Renal cortical epithelial cell (primary cell): ENCODE measurements at places on chromosomes 3 and 15. TPM values are rescaled to one million over a fixed set of nuclear protein-coding genes. Genes with fewer than 3 reads are reported as not detected.

GRCh38 chr3:172259726-172260248, 188.5 kb downstream of the GHSR start:
- no peak for DNase-seq

DNA sequence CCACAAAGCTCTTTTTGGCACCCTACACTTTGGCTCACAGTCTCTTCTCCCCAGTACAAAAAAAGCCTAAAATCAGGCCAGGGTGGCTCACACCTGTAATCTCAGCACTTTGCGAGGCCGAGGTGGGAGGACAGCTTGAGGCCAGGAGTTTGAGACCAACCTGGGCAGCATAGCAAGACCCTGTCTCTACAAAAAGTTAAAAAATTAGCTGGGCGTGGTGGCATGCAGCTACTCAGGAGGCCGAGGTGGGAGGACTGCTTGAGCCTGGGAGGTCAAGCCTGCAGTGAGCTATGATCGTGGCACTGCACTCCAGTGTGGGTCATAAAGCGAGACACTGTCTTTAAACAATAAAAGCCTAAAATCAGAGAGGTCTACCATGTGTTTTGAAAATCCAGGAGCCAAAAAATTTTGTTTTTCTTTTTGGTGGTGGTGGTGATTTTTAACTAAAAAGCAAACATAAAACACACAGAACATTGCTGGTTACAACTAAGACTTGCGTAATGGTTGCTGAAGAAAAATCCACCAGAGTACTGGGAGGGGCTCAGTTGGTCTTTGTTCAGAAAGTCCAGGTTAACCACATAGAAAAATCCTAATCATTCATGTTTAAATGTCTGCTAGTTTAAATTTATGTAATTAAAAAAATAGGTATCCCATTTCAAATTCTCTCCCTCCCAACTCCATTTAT, 1.6 kb upstream of the MAN2C1 start:
- no peak for DNase-seq

GRCh38 chr15:22811640-22812039, 25.2 kb downstream of the NIPA1 start:
- DNase-seq, result peak; percentile 25

NRROS gene
- total RNA-seq, result 0.20 and 1.9 TPM in 2 replicates

DNA sequence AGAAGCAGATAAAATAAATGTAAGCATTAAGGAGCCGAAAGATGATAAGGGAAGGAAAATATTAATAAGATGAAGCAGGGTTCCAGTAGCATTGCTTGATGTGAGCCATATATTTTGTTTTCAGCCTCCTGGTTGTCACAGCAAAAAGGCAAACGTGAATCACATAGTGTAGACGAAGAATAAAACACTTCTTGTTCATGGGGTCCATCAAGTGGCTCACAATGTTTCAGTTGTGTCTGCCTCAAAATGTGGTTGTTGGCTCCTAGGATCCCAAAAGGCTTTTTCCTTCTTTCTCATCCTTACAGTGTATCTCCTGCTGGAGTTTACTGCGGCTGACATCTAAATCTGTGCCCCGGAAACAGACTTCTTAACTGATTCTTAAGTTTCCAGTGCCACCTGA, 195.1 kb downstream of the GHSR start:
- no peak for DNase-seq

- peak; percentile 34 for DNase-seq
Measured at GRCh38 chr3:129424185-129424841, 4.1 kb downstream of the EFCAB12 start.

- DNase-seq, result peak; percentile 61
Measured at GRCh38 chr3:158794936-158795518, 6.8 kb upstream of the MFSD1 start.

DNA sequence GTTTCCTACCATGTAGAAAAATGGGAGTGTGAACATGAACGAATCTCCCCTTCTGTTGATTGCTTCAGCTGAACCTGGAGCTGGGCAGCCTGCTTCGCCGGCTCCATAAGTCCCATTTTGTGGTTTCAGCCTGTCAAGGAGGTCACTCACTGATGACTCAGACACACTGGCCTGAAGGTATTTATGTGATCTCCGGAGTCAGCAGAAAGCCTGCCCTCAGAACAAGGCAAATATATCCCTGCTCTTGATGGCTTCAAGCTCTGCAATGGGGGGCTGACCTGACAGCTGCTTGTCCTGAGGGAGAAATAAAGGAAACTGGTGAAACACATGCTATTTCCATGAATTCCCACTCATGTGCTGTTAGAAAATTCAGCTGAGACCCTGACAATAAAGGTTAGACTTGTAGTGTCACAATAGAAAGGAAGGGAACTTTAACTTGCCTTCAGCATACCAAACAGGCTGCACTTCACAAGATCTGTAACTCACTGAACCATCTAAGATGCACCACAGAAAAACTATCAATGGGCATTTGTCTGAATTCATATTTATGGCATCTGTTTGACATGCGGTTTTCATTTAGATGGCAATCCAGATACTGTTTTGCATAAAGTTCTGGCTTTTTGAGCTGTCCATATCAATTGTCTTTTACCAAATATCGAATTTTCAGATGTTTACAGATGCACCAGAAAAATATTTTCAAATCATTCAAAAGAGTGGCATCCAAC, 282.0 kb upstream of the VEPH1 start:
- peak; percentile 94 for DNase-seq

DNA sequence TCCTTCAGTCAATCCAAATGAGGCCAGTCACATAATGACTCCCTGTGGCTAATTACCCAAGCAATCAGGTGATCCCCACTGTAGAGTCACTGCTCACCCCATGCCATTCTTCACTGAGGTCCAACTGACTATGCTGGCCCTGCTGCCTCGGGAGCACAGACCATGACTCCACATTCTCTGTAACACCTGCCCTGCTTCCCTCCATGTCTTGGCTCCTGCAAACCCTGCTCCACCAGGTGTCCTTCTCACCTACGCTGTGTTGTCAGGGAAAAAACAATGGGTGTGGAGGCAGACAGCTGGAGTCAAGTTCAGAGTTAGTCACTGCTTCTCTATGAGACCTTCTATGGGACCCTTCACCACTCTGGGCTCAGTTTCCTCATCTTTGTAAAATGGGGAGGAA, 6.1 kb upstream of the SFMBT1 start:
- no peak for DNase-seq

ST8SIA2 gene
- 2.3 and 5.7 TPM in 2 replicates for total RNA-seq

DNA sequence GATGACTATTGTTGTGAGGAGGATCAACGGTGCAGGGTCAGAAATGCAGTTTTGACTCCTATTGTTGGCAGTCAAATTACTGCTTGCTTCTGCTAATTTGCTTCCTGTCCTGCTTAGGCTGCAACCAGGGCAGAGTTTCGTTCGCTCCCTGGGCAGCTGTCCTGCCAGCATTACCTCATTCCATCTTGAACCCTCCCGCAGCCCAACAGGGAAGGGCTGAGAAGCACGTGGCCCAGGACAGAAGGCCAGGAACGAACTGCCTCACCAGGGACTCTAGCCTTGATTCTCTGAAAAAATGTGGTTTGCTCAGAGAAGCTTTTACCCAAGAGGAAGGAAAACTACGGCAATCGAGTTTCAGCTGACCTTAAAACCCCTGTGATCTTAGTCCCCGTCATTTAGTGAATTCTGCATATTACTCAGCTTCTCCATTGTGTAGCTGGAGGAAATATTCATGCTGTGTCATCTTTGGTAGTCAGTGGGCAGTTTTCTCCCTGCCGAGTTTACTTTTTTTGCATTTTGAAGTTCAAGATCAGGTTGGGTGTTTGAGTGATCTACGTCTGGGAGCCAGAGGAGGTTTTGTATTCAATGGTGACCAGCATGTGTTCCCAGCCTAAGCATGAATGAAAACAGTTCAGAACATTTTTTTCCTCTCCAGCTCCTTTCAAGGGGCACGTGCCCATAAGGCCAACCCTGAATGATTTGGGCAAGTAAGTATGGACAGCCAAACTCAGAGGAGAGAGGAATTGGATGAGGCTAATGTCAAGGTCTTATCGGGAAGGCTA, 23.0 kb downstream of the TLNRD1 start:
- peak; percentile 66 for DNase-seq

DNA sequence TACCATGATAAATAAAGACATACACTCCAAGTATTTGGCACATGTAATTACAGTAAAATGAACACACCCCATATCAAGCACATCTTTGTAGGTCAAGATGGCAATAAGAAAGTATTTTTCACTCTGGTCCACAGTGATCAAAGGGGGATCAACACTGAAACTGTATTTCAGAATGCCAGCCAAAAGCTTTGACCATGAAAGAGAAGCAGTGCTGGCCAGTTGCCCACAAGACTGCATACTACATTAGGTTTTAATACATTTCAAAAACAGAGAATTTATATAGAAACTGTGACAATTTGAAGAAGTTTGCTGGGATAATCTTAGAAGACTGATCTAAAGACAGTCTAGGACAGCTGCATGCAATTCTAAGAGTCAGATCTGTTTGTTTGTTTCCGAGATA, 1035.3 kb downstream of the FHIT start:
- DNase-seq, result no peak

DNA sequence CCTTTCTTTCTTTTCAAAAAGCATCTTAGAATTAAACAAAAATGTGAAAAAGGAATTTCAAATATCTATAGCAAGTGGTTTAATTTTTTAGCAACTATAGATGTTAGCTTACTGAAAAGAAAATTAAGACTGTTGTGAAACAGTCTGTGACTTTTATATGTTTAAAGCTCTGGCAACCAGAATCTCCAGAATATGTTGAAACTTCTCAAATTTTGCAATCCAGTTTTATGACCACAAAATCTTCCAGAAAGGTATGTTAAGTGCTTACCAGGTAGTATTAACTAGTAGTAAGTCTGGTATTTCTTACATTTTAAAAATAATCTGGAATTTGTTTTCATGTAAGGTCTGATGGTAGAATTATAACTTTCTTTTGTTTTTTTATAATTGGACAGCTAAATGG, 235.0 kb downstream of the SLC9A9 start:
- DNase-seq, result peak; percentile 62

- DNase-seq, result no peak
Measured at GRCh38 chr3:107578523-107578922, 55.8 kb downstream of the BBX start.

DNA sequence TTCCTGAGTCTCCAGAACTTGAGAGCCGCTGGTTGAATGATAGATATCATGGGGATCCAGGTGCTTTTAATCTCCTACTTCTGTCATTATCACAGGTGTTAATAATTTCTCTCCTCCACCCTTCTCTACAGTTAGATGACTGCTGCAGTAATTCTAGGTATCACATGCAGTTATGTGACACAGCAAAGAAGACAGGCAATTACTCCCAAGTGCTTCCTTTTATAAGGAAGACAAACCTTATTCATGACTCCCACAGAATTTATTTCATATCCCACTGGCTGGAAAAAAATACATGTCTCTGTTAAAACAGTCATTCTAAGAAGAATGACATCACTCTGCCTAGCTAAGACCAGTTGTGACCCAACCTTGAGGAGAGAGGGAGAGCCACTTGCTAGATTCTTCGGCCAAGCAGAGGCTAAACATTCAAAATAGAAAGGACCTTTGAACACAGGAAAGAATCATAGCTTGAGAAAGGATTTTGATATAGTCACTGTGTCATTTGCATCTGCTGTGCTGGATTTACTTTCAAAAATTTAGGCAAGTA, 500.6 kb downstream of the SI start:
- DNase-seq, result no peak

KLHL40 gene
- not detected in 2 replicates for total RNA-seq

DNA sequence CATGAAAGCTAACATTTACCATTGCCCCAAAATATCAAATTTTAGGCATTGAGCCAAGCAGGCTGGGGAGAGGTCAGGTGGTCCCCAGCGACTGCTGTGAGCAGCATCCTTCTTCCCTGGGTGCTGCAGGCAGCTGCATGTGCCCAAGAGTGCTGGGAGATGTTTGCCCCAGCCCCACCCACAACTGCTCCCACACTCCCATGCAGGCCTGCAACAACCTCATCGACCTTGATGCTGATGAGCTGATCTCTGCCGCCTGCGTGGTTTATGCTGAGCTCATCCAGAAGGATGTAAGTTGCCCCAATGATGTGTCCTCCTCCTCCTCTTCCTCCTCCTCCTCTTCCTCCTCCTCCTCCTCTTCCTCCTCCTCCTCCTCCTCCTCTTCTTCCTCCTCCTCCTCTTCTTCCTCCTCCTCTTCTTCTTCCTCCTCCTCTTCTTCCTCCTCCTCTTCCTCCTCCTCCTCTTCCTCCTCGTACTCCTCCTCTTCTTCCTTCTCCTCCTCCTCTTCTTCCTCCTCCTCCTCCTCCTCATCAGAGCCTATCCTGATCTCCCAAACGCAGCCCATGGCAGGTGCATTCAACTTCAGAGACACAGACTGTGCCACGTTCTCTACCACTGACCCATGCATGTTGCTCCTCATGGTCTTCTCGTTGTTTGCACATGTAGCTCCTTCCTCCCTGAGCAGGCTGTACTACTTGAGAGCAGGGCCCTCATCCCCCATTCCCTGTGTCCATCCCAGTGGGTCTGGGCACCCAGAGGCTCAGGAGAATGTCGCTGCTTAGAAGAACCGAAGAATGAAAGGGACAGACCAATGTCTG, 15.1 kb downstream of the TBC1D21 start:
- DNase-seq, result no peak

DNA sequence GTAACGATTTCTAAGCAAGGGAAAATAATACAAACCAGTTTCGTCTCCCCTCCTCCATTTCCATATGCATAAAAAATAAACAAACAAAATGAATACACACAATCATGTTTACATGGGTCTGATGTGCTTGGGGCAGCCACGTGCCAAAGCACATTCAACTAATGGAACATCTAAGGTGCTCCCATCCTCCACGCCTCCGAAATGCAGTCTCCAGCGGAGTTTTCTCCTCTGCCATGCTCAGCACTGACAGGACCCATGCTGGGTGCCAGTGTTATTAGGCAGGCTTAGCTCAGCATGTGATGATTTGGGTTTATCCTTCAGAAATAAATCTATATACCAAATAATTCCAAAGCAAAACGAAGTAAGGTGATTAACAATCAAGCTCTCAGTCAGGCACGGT, 337.3 kb upstream of the ATP10A start:
- DNase-seq, result no peak

PDZRN3 gene
- total RNA-seq, result 0.17 and 0.30 TPM in 2 replicates

SUCNR1 gene
- 0.17 and 2.1 TPM in 2 replicates for total RNA-seq

ZNF774 gene
- 2.4 and 3.9 TPM in 2 replicates for total RNA-seq

DNA sequence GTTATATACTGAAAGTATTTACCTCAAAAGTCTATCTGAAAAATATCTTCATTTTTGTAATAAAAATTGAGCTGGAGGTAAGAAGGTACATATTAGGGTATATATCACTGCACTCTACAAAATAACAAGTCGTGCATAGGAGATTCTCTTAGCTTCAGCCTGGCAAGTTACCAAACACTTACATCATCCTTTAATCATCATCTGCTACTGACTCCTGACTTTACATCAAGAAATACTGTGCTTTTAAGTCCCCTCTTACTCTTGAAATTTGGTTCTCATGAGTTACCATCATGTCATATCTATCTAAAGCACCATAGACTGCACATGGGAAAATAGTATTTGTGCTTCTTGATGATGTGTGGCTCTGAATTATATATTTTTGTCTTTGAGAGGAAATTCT, 50.8 kb downstream of the LYSMD4 start:
- DNase-seq, result peak; percentile 92
